ENCODE measurements at places on chromosomes 1 and 21.
A peak's percentile ranks its signal among the peaks of the same experiment; 100 is the strongest.

- DNase-seq: no peak
These were observed 27.7 kb downstream of the DNTTIP2 start for GRCh38 chr1:93851327-93851712.

- DNase-seq: no peak
These were observed 12.5 kb downstream of the TRMT1L start for GRCh38 chr1:185144233-185144632.

- no peak for DNase-seq
These were observed 296.1 kb downstream of the PTPRC start for GRCh38 chr1:198934901-198935305.

- DNase-seq: no peak
These were observed 58.7 kb downstream of the TRABD2B start for GRCh38 chr1:47938520-47938919.

GRCh38 chr1:85172684-85173337 lies 28.0 kb downstream of the SYDE2 start:
- DNase-seq: no peak

DNA sequence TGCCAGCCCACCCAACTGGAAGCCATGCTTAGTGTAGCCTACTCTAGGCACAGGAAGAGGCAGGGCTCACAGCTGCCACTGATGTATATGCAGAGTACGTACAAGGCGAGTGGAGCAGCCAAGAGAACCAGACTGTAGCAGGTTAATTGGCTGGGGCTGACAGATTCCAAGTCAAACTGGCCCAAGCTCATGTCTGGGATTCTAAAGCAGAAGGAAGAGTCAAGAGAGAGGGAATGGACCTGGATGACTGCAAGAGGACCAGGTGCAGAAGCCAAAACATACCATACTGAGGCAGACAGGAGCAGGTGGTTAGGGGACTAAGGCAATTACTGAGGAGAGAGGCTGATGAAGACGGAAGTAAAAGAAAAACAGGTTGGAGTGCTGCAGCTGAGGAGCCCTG lies 51.3 kb upstream of the LRRN2 start:
- no peak for DNase-seq

DNA sequence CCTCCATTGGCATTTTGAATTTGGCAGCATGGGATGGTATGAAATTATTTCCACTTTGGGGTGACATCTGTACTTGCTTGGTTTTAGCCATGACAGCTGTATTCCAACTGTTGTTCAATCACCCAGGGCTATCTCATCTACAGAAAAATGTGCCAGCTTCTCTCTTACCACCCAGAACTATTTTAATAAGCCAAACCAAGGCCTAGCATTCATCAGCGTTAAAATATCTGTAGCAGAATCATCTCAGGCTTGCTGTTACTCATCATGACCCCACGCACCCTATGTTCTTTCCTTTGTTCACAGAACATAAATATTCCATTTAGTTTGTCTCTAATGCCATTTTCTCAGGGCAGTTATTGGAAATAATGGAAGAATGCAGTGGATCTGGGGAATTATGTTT lies 49.8 kb downstream of the GIPC2 start:
- DNase-seq: no peak

- DNase-seq: peak; percentile 48
These were observed at the start of gene PTPRF for GRCh38 chr1:43530483-43531106. Gene PTPRF (plus strand): TSS chr1:43530883. CDS start chr1:43545076, 14,193 bp downstream.

GRCh38 chr1:115501476-115501875 lies 140.3 kb upstream of the VANGL1 start:
- DNase-seq: no peak

- DNase-seq: no peak
These were observed 3.5 kb downstream of the SIPA1L2 start for GRCh38 chr1:232626452-232626851.

GRCh38 chr21:46559291-46559983 lies 45.4 kb downstream of the S100B start:
- DNase-seq: no peak

- DNase-seq: no peak
These were observed 69.9 kb downstream of the TNFSF4 start for GRCh38 chr1:173137107-173137706.

DNA sequence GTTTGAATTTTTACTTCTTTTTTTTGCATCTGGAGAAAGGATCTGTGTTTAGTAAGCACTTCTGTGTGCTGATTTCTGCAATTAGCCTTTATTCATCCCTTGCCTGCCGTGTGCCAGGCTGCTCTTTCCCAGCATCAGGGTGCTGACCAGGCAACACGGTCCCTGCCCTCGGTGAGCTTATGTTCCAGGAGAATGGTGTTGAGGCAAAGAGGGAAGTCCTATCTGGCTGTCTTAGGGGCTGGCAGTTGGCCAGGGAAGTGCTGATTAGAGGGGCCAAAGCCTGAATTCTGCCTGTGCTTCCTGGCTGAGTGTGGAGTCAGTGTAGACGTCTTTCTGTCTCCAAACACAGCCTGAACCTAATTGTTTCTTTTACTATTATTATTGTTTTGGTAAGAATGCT lies 187.1 kb downstream of the CAMTA1 start:
- no peak for DNase-seq

- no peak for DNase-seq
These were observed 2.6 kb downstream of the HYI start for GRCh38 chr1:43451157-43451591.

DNA sequence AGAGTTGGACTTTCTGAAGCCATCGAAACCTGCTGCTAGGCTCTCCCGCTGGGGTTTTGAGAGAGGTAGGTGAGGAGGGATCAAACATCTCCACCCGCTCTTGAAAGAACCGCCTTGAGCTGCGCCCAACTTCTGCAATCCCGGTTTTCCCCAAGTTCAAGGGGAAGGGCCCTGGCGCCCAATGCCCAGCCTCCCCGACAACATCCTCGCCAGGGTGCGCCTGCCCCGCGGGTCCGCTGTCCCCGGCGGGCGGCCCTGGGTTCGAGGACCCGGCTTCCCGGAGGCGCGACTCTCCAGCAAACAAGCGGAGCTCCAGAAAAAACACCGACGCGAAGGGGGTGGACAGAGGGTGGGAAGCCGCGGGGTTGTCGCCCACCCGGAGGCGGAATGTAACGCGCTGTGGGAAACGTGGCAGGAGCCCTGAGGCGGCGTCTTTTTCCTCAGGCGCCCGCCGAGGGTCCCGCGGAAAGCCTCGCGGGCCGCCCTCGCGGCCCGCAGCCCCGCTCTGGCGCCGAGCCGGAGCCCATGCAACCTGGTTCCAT lies 607 bp downstream of the BTG3 start:
- no peak for DNase-seq

DNA sequence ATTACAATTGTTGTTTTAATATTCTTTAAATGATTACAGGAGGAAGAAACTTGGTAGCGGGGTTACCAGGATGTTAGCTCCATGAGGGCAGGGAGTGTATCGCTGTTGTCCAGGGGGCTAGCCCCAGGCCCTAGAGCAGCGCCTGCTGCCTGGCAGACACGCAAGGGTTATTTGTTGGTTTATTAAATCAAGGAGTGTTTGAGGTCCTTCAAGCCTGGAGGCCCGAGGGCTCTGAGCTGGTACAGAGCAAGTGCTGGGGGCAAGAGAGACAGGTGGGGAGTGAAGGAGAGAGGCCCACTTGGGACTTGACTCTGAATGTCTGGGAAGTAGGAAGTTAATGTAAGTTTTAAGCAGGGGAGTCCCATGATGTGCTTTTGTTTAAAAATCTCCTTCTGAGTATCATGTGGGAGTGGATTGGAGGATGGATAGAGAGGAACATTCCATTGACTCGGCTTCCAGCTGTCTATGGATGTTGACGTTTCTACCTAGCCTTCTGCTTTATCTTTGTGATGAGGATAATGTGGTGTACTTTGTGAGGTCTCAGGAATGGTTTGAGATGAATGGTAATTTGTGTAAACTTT lies 8.7 kb downstream of the ITSN1 start:
- DNase-seq: no peak

DNA sequence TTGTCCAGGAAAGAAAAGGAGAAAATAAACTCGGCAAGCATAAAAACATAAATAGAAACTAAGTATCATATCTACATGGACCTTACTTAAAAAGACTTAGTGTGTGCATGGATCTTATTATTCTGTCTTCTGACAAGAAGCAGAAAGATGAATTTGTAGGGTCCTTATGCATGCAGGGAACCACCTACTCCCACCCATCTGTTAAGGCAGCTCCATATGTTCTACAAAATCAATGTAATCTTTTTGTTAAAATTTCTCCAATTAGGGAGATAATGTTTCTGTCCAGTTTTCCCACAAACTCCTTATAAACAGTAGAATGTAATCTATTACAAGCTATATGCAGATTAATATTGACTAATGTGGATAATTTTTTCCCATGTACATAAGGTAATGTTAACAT lies 13.9 kb upstream of the PTPN14 start:
- no peak for DNase-seq

DNA sequence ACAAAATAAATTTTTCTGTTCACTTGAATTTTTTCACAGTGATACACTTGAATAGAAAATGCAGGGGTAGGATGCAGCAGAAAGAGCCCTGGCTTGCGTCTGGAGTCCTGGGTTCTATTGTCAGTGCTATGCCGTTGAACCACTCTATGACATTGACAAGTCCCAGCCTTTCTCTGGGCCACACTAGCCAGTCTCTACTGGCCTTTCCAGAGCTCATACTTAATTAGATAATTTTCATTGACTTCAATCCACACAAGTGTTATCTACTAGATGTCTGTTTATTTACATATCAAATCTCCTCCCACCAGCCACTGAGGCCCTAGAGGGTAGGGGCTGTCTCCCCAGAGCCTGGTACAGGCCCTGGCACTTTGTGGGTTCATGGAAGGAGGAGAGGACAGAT lies 15.5 kb upstream of the CELA3B start:
- DNase-seq: no peak

- no peak for DNase-seq
These were observed 193.9 kb downstream of the OMA1 start for GRCh38 chr1:58352476-58353092.

- no peak for DNase-seq
These were observed 1.8 kb downstream of the RERE start for GRCh38 chr1:8815582-8816151.

- no peak for DNase-seq
These were observed 19.0 kb upstream of the RGS2 start for GRCh38 chr1:192789871-192790270.

DNA sequence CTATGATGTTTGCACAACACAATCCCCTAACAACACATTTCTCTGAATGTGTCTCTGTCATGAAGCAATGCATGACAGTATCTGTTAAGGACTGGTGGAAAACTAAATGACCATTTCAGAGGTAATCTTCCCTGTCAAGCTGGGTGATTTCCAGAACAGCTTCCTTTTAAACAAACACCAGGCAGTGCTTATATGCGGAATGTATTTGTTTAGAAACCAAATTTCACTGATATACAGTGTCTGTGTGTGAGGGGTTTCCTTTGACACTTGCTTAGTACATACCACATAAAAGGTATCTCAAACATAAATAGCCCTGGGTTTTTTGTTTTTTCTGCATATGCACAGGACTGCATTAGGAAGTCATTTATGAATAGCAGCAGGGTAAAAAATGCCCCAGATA lies 95.6 kb downstream of the TGFBR3 start:
- no peak for DNase-seq

DNA sequence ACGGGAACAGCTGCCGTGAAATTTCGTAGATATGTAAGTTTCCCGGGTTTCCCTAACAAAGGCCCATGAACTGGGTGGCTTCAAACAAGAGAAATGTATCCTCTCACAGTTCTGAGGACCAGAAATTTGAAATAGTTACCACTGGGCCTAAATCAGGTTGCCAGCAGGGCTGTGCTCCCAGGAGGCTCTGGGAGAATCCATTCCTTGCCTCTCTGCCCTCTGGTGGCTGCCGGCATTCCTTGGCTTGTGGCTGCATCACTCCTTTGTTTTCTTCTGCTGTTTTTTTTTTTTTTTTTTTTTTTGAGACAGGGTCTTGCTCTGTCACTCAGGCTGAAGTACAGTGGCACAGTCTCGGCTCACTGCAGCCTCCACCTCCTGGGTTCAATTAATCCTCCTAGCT lies 23.7 kb downstream of the UMODL1 start:
- DNase-seq: no peak

DNA sequence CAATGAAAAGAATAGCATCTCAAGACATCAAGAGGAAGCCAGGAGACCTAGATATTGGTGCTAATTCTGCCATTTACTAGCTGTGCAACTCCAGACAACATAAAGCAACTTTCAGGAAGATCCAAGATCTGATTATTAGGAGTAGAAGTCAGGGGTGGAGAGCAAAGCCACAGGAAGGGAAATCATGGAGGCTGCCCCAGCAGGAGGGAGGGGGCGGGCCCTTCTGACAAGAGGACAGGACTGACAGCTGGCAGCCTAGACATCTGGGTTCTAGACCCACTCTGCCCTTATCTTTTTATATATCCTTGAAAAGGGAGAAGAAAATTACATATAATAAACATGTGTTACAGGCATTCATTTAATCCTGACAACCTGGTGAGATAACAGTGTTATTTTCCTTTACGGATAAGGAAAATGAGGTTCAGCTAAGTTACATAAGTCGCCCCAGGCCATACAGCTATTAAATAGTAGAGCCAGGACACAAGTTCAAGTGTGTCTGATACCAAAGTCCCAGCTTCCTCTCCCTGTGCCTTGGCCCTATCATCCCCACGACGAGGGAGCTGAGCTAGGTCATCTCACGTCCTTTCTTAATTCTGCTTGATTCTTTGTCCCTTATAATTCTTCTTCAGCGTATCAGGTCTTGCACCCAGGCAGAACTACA lies 46.6 kb downstream of the ARHGEF11 start:
- no peak for DNase-seq

DNA sequence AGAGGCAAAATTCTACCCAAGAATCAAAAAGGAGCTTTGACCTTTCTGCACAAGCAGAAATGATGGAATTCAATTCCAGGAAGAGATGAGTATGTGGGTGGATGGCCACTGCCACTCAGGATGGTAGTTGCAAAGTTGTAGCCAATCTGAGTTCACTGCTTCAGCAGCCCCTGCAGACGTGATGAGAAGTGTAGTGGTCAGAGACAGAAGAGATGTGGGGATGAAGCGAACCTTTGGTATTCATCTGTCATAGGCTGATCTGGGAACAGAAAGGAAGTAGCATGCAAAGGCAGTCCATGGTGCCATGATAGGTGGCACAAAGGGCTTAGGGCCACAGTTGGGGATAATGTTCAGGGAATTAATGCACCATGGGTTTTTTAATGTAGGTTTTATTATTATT lies 81.1 kb upstream of the PGBD5 start:
- DNase-seq: no peak

DNA sequence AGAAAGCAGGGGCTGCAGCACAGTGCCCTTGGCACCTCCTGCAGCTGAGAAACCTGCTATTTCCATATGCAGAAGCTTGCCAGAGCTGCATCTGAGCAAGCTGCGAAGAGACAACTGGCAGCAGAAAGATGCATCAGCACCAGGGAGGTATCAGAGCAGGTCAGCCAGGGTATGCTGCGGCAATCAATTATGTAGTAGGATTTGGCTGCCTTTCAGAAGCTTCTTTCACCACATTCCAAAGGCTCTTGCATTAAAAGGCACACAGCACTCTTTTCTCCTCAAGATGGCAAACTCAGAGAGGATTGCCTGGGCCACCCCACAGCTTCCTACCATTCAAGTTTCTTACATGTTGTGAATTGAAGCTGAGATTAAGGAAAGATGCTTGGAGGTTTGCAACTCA lies 47.6 kb upstream of the RAP1A start:
- DNase-seq: no peak

All from NCI-H460 (cell line).